Fibroblast of lung (primary cell): ENCODE measurements at places on chromosomes 7 and 10. TPM values are rescaled to one million over a fixed set of nuclear protein-coding genes. Genes with fewer than 3 reads are reported as not detected.
A peak's percentile ranks its signal among the peaks of the same experiment; 100 is the strongest.

- no peak for DNase-seq
Observed at GRCh38 chr10:129793479-129793878, 170.6 kb downstream of the EBF3 start.

DNA sequence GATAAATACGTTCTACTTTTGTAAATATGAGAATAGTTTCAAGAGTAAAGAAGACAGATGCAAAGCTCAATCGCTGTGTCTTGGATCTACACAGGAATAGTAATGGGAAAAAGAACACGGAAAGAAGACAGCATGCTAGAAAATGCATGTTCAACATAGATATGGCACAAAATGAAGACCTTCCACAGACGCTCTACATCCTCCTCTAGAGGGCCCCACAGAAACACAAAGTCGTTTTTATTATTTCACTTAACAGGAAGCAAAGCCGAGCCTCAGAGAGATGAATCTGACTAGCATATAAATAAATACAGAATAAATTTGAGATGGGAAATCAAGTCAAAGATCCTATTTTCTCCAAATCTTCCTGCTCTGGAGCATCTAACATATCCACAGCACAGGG lies 292.6 kb downstream of the PARD3 start:
- peak; percentile 26 for DNase-seq

- peak; percentile 36 for DNase-seq
Observed at GRCh38 chr7:85191383-85191782, 4.5 kb upstream of the SEMA3D start.

GRCh38 chr10:70540089-70540788 lies 61.7 kb downstream of the PALD1 start:
- DNase-seq, result peak; percentile 20

DNA sequence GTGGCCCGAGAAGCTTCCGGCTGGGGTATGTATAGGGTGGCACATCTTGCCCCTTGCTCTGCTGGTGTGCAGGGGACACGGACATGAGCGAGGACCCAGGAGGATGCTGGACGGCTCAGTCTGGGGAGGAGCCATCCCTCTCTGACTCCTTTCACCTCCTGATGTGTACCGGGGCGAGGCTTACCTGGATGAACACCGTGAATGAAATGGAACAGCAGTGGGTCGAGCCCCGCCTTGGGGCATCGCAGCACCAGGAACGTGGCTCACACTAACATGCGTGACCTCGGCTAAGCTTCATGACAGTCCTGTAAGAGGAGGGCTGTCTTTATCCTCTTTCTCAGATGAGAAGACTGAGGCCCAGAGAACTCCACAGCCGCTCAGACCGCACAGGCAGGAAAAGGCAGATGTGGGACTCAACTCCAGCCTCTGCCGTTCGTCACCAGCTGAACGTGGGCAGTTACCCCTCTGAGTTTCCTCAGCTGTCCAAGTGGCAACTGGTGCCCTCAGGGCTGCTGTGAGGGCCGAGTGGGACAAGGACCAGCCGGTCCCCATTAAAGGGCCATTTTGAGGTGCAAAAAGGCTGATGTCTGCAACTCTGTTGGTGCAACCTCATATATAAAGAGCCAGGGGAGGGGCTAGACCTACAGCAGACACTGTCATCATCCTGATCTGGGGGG lies 54.5 kb downstream of the INSIG1 start:
- no peak for DNase-seq

DNA sequence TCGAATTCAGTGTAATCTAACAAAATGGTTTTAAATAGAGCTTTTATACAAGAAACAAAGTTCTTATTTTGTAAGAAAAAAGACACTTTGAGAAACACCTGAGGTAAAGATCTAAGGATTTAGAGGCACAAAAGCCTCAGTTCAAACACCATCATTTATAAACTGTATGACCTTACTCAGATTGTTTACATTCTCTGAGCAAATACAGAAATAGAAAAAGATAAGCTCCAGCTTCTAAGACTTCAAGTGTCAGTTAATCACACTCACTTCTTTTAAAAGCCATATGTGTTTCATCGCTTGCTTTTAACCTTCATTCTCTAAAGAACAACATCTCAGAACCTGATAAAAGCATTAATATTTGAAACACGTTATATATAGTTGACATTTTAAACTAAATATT lies 27.9 kb downstream of the CADPS2 start:
- DNase-seq, result no peak

- DNase-seq, result no peak
Observed at GRCh38 chr7:26185131-26185843, 15.3 kb downstream of the HNRNPA2B1 start.

DNA sequence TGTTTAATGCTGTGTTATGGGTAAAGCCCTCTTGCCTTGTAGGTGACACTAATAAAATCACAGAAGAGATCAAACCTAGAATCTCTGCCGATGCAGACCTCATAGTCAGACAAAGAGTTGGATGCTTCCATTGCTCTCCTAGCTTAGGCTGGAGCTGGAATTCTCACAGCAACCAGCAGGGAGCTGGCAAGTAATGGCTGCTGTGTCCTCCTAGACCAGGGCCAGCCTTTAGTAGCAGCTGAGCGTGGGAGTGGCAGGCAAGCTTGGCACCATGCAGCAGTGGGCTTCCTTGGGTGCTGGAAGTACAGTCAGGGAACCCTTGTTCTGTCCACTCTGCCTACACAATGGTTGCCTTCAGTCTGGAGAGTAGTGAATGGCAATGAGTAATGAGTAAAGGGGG lies 598.3 kb upstream of the GALNT17 start:
- DNase-seq, result no peak

DNA sequence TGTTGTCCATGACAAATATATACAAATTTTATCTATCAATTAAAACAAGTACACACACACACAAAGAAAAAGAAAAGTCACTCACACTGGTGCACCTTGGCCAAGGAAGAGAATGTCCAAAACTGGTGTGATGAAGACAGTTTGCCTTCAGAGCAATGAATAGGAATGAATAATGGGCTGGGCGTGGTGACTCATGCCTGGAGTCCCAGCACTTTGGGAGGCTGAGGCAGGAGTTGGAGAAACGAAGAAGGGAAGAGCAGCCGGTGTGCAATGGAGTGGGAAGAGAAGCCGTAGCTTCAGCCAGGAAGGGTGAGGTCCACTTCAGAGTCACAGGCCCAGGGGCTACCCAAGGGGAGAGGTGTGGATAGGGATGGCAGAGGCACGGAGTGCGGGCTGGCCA lies 253.6 kb downstream of the CCSER2 start:
- no peak for DNase-seq

- DNase-seq, result no peak
Observed at GRCh38 chr7:35505066-35505465, 189.9 kb downstream of the HERPUD2 start.

DNA sequence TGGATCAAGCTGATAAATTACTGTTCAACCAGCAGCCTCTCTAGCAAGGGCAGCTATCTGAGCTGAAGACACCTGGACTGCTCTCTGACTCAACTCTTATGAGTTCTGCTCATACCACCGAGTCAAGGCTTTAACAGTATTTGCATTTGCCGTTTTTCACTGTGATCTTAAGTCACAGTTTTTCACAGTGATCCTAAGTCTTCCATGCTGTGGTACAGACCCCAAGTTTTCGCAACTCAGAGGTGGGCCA lies 31.3 kb downstream of the PIP4K2A start:
- DNase-seq, result peak; percentile 78

DNA sequence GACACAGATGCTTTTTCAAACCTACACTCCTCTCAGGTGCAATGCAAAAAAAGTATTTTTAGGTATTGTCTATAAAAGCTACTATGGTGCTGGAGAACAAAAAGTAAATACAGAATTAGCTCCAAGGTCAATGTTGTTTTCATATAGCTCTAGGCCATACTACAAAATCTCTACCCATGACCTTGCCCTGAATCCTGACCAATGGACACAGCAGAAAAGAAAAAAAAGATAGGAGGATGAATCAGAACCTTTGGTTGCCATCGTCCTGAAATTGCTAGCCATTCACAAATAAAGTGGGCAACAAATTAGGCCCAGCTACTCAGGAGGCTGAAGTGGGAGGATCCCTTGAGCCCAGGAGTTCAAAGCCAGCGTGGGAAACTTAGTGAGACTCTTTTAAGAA lies 35.2 kb upstream of the RELN start:
- no peak for DNase-seq

- DNase-seq, result peak; percentile 72
Observed at GRCh38 chr7:123538189-123538714, 3.9 kb upstream of the IQUB start.

- no peak for DNase-seq
Observed at GRCh38 chr7:158445421-158446175, 142.0 kb downstream of the PTPRN2 start.

GRCh38 chr10:95332666-95333249 lies 42.0 kb upstream of the PDLIM1 start:
- DNase-seq, result no peak

GRCh38 chr10:110840225-110840922 lies 31.4 kb upstream of the PDCD4 start:
- no peak for DNase-seq

GRCh38 chr10:79943871-79944270 lies 5.0 kb downstream of the SFTPD start:
- no peak for DNase-seq

GRCh38 chr7:61111-61510 lies 131.3 kb upstream of the FAM20C start:
- no peak for DNase-seq

- DNase-seq, result no peak
Observed at GRCh38 chr7:90621125-90621746, 25.1 kb downstream of the CDK14 start.

GRCh38 chr10:58177362-58177947 lies 90.2 kb downstream of the IPMK start:
- DNase-seq, result peak; percentile 36

GRCh38 chr10:15563246-15563645 lies 156.5 kb downstream of the ITGA8 start:
- no peak for DNase-seq

DNA sequence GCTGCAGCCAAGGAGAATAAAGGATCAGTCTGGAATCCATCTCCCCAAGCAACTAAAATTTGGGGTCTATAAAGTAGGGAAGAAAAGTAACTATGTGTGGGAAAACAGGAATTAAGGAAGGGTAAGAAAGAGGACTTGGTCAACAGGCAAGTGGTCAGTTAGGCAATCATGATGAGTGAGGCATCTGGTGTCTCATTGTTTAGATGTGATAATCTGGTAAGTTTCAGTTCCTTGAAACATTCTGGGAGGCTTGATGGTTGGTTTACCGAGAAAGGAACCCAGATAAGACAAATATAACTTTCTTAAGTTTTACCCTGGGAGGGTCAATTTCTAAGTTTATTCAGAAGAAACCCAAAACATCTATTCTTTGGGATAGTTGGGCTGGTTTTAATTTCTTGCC lies 22.3 kb downstream of the HYAL4 start:
- peak; percentile 14 for DNase-seq

DNA sequence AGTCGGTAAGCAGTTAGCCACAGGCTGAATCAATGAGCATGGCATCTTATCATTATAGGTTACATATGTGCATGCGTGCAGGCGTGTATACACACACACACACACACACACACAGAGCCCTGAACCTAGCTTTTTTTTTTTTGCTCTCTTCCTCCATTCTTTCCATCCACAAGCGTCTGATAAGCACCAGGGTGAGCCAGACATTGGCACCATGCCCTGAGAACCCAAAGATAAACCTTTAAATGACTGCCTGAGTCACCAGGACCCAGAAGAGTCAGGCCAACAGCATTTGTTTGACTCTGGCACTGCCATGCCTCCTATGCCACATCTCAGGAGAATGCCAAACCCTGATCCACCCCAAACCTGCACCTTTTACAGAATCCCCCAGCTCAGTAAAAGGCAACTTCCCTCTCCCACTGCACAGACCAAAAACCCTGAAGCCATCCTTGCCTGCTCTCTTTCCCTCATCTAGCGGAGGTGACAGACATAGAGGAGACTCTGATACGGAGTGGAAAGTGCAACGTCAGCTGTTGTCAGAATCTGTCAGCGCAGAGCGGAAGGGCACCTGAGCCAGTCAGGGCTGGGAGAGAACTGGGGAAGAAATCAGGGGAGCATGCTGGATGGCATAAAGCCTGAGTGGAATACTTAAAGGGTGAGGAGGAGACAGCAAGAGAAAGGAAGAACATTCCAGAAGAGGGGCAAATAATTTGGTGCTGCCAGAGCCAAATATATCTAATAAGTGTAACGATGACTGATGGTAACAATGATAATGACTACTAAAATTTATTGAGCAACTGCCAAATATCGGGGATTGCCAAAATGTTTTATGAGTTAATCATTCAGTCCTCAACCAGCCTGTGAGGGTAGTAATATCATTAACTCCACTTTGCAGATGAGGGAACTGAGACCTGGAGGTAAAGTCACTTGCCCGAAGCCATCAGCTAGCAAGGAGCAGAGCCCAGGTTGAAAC lies 3.2 kb downstream of the PARP12 start:
- DNase-seq, result peak; percentile 96

GRCh38 chr7:128106821-128107220 lies 75.6 kb upstream of the LRRC4 start:
- no peak for DNase-seq

- DNase-seq, result no peak
Observed at GRCh38 chr7:113076703-113077102, 9.9 kb downstream of the GPR85 start.

DNA sequence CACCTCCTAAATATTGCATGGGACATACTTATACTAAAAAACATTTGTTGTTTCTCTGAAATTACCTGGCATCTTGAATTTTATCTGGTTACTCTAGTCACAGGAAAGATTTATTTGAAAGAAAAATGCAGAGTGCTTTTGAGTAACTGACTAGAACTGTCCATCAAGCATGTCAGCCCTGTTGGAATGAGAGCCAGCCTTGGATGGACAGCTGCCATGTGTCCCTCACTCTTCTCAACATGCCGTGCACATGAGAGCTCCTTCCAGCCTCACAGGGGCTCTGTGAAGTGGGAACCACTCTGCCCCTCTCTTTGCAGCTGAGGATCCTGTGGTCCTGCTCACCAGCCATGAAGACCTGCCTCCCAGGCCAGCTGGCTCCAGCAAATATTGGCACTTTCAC lies 118.3 kb upstream of the SHH start:
- no peak for DNase-seq

- DNase-seq, result no peak
Observed at GRCh38 chr10:36640626-36641025, 484.8 kb upstream of the ANKRD30A start.

GRCh38 chr10:77245953-77246352 lies 391.7 kb downstream of the KCNMA1 start:
- peak; percentile 73 for DNase-seq

- no peak for DNase-seq
Observed at GRCh38 chr7:22121702-22122474, 176.2 kb upstream of the CDCA7L start.

- DNase-seq, result peak; percentile 15
Observed at GRCh38 chr10:100969187-100970075, at the start of gene SEMA4G. SEMA4G (plus strand) TSS chr10:100969504; CDS start chr10:100972913, 3,409 bp downstream.

- DNase-seq, result no peak
Observed at GRCh38 chr10:86333826-86334487, 32.6 kb downstream of the GRID1 start.

The DGKI gene
- polyA plus RNA-seq, result 0.74 and 0.84 TPM in 2 replicates

The CD36 gene
- 7.5 and 102 TPM in 2 replicates for polyA plus RNA-seq

The EPO gene
- polyA plus RNA-seq, result not detected in 2 replicates

The MYH16 gene
- not detected in 2 replicates for polyA plus RNA-seq

The CAMK2B gene
- polyA plus RNA-seq, result 0.06 and 0.54 TPM in 2 replicates

The ETV1 gene
- 13.3 and 75.5 TPM in 2 replicates for polyA plus RNA-seq

The TSPAN33 gene
- polyA plus RNA-seq, result 0.25 and 0.36 TPM in 2 replicates

The PGAM2 gene
- not detected in 2 replicates for polyA plus RNA-seq

The CYP2C9 gene
- not detected in 2 replicates for polyA plus RNA-seq

The CNNM1 gene
- 0.20 and 1.0 TPM in 2 replicates for polyA plus RNA-seq

The COL13A1 gene
- 5.7 and 10.7 TPM in 2 replicates for polyA plus RNA-seq

The GDF10 gene
- polyA plus RNA-seq, result 6.2 and 16.2 TPM in 2 replicates

The FAM13C gene
- 0.17 and 2.8 TPM in 2 replicates for polyA plus RNA-seq
